ENCODE measurements at places on chromosomes 3 and 15.

- no peak for DNase-seq
Observed at GRCh38 chr3:52408466-52408865, 36.4 kb downstream of the SEMA3G start.

DNA sequence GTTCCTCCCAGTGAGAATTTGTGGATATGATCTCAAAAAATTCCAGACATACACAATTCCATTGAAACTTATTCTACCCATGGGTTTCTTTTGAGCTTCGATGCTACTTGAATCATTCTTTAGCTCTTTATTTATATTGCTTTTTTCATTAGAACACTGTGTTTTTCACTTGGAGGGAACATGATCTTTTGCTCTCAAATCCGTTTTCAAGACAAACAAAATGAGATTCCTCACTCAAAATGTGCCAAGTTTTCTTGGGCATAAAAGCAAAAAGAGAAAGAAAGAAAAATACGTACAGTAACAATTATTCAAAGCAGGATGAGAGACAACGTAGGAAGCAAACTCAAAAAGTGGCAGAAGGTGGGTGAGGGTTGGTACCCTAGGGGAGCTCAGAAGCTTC lies 118.8 kb upstream of the PDZRN3 start:
- no peak for DNase-seq

DNA sequence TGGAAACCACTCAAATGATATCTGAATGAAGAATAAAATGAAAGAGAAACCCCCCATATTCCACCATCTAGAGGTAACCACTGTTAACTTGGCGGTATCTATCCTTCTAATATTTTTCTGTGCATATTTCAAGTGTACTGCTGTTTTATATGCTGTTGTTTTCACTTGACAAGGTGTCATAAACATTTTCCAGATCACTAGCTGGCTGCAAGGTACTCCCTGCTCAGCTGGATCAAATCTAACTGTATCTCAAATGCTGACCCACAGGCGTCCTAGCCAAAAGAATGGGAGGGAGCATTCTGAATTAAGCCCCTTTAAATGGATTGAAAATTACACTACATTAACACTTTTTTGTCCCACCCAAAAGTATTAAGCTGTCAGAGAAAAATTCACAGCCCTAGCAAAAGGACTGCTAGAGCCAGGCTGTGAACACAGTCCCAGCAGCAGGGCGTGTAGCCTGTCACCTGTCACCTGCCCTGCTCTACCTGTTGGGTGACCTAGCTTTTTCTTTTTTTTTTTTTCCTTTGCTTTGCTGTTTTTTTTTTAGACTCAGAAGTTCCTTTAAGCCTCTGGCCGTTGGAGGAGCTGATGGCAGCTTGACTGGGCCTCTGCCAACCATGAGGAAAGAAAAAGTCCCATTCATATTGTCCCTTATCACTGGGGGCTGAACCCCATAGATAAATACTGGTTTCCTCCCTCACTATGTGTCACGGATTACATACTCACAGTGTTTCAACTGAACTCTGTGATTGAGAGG lies 93.7 kb upstream of the TSC22D2 start:
- DNase-seq: no peak

DNA sequence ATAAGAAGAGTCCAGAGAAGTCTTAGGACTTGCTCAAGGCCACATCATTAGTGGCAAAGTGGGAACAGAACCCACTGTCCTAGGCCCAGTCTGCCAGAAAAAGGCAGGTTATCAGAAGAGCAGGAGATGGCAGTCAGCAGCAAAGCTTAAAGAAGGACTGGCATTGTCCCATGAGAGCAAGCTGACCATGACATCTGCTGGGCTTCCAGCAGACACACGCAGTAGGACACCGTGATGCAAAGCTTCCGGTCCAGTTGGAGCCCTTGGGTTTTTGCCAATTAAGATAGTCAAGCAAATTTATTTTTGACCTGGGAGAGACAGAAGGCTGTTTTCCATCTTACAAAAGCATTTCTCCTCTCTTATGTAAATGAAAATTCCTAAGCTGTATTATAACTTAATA lies 42.1 kb downstream of the ZBTB38 start:
- DNase-seq: no peak

DNA sequence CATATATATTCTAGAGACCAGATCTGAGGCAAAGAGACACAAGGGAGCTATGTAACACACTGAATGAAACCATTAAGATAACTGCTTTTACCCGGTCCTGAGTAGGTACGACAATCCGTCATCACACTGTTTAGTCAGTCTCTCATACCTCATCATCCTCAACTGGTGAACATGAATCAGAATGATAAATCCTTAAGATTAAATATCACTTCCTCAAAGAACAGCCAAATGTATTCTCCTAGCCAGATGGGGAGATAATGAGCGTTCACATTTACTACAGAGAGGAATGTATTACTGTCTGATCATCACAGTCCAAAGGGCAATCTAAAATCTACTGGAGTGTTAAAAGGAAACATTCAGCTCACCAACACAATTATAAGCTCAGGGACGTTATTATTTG lies 319.4 kb upstream of the STAC start:
- no peak for DNase-seq

- DNase-seq: no peak
Observed at GRCh38 chr15:89472785-89473256, 23.6 kb downstream of the RHCG start.

- DNase-seq: no peak
Observed at GRCh38 chr3:23111797-23112196, 91.3 kb upstream of the UBE2E2 start.

GRCh38 chr3:37457378-37458065 lies 283.1 kb upstream of the LRRFIP2 start:
- no peak for DNase-seq

- DNase-seq: no peak
Observed at GRCh38 chr15:41926185-41927056, 32.6 kb upstream of the SPTBN5 start.

DNA sequence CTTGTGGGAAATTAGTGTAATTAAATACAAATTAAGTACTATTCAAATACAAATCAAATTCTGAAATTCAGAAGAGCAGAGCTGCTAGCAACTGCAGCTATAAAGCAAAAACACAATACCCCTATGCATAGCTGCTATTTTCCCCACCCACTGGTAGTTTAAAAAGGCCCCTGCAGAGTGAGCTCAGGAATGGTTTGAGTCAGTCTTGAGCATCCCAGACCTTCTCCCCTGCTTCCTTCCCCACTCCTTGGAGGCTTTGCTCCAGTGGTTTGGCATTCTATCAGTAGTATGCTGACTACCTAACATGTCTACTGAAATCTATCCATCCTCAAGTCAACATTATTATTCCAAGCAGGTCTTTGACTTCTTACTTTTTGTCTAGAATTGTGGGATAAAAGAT lies 53.0 kb downstream of the EFHB start:
- no peak for DNase-seq

- no peak for DNase-seq
Observed at GRCh38 chr3:182690172-182690571, 103.1 kb upstream of the ATP11B start.

- DNase-seq: no peak
Observed at GRCh38 chr15:72968531-72968922, 83.7 kb upstream of the NEO1 start.

- no peak for DNase-seq
Observed at GRCh38 chr3:140499114-140499757, 178.6 kb upstream of the TRIM42 start.

GRCh38 chr3:129699612-129700011 lies 93.1 kb upstream of the PLXND1 start:
- DNase-seq: no peak

DNA sequence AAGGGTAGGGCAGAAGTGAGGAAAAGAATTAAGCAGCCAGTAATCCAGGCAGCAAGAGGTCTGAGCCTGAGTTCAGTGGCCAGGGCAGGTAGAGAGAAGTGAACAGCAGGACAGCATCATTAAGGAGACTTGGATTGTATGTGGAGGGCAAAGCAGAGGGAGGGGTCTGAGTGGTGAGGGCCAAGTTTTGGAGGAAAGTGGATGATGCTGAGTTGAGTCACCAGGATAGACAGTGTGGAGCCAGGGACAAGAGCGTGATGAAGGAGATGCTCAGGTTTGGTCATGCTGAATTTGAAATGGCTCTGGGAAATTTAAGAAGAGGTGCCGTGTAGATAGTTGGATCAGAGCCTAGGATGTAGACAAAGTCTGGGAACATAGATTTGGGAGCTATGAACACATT lies 93.1 kb downstream of the ARHGEF26 start:
- no peak for DNase-seq

DNA sequence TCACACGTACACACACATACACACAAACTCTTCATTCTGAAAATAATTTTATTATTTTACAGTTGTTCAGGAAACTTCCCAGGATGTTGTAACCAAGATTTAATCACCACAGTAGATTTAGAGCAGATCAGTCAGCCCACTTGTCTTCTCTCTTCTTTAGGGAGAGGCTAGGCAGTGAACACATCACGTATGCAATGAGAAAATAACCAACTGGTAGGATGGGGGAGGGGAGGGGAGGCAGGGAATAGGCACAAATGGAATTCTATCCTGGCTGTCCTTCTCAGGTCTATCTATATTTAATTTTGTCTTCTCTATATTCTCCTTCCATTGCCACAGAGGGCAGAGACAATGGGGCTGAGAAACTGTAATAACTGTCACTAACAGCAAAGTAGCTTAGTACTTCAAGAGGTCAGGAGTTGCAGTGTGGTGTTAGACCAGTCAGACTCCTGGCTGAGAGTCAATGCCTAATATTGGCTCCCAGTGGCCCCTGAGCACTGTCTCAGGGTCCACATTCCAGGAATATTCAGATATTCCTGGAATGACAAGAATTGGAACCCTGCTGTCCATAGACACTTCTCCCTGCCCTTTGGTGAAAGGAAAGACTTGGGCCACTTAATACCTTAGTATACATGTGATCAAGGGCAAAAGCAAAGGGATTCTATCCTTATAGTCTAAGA lies 2.6 kb upstream of the HCLS1 start:
- no peak for DNase-seq

GRCh38 chr3:23390446-23390845 lies 187.3 kb downstream of the UBE2E2 start:
- DNase-seq: no peak

DNA sequence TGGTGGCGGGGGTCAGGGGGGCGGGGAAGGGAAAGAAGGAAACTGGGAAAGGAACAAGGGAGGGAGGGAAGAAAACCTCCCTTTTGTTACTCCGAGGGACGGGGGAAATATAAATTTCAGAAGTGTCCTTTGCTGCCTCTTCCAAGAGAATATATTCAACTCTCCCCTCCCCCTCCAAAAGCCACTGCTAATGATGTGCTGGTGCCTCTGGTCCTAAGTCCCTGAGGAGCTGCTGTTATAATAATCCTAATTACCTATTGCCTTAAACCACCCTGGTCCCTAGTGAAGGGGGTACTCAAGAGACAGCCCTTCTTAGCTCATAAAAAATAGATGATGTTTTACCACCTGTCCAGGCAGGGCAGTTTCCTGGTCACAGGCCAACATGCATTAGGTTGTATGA lies 118.3 kb upstream of the TRIM42 start:
- DNase-seq: no peak

- no peak for DNase-seq
Observed at GRCh38 chr15:89675606-89676005, 3.6 kb downstream of the PLIN1 start.

GRCh38 chr3:158991146-158991705 lies 189.4 kb downstream of the MFSD1 start:
- no peak for DNase-seq

DNA sequence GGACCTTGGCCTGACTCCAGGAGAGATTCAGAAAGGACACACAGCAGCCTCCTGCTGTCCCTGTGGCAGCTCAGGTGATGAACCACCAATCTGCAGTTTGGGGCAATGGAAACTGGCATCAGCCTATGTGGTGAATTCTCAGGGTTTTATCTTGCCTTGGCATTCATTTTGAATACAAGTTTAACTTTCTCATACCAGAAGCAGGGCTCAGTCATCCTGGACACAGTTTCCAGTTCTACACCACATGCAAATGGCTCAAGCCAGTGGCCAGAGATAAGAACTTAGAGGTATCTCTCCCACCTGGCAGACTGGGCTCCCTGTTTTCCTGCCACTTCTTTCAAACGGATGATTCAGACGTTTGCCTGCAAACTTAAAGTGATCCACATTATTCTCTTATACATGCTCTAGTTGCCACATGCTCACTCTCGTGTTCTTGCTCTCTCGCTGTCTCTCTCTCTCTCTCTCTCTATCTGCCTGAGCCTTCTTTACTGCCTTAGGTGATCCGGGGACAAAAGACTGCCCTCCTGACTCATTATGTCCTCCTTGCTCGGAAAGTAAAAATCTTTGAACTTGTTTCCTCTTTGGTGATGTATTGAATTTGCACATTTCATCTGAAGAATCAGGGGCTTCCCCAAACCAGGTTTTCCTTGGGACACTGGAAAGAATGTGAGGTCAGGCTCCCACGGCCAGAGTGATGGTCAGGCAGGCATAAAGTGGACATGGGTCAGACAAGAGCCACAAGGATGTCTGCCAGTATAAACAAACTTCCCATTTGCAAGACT lies 99.6 kb upstream of the STT3B start:
- DNase-seq: no peak

GRCh38 chr3:56296361-56296760 lies 171.9 kb downstream of the ERC2 start:
- DNase-seq: no peak

DNA sequence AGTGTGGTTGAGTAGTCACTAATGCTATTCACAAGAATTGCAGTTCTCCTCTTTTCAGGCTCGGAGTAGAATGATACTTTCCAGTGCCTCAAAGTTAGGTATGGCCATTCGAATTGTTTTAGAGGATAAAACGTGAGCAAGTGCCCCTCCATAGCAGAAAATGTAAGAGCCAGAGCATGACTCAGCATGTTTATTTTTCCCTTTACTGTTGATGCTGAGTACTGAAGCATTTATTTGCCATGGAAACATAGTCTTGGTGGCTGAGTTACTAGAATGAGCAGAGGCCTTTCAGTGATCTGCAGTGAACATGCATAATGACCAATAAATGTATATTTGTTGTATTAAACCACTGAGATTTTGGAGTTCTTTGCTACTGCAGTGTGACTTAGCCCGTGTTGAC lies 540.6 kb downstream of the NLGN1 start:
- DNase-seq: no peak

GRCh38 chr3:105385819-105386508 lies 19.3 kb downstream of the ALCAM start:
- DNase-seq: no peak

GRCh38 chr3:169964176-169964575 lies 2.4 kb upstream of the SEC62 start:
- DNase-seq: no peak

DNA sequence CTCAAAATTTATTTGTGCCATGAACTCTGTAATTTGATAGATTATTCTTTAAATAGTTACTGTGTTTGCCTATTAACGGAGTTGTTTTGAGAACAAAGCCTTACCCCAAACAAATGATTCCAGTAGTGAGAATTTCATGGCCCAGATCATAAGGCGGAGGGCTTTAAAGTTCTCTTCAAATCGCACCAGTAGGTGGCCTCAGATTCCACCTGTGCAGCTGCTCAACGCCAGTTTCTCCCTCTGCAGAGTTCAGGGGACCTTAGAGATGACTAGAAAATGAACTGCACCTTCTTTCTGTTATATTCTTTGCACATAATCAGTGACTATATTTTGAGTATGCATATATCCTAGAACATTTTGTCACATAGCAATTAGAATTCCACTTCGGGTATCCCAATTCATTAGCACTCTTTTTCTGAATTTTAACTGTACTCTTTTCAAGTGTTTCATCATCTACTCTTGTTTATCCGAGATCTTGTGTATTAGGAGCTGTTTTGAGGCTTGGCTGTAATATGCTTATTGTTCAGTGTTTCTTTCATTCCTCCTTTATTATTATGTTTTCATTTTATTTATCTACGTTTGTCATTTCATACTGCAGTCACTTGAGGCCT lies 232.6 kb upstream of the CHRM5 start:
- DNase-seq: no peak

GRCh38 chr3:30500666-30501399 lies 105.6 kb upstream of the TGFBR2 start:
- no peak for DNase-seq

- DNase-seq: peak; percentile 33
Observed at GRCh38 chr15:65077981-65078352, 1.4 kb downstream of the KBTBD13 start.

Data from T-helper 17 cell (primary cell).